ENCODE measurements at places on chromosomes 11 and 22. TPM values are rescaled to one million over a fixed set of nuclear protein-coding genes. Genes with fewer than 3 reads are reported as not detected.

GLYATL2 gene
- 3.4 TPM for total RNA-seq

PAX6 gene
- total RNA-seq = 34.4 TPM

MRPL48 gene
- 32.2 TPM for total RNA-seq

BEST1 gene
- 1.9 TPM for total RNA-seq

TMEM151A gene
- total RNA-seq = 9.7 TPM

LSP1 gene
- 0.63 TPM for total RNA-seq

RAG2 gene
- total RNA-seq = not detected

MAML2 gene
- total RNA-seq = 11.0 TPM

MOB2 gene
- total RNA-seq = 22.5 TPM

AASDHPPT gene
- 231 TPM for total RNA-seq

TTC36 gene
- total RNA-seq = 7.2 TPM

SLC5A4 gene
- 0.31 TPM for total RNA-seq

ARHGEF17 gene
- total RNA-seq = 46.6 TPM

HYLS1 gene
- total RNA-seq = 9.7 TPM

MAFF gene
- total RNA-seq = 3.4 TPM

OR56A3 gene
- not detected for total RNA-seq

BRMS1 gene
- 13.8 TPM for total RNA-seq

APOL4 gene
- total RNA-seq = 18.8 TPM

ADAMTS15 gene
- total RNA-seq = 1.6 TPM

ZNF215 gene
- total RNA-seq = 6.3 TPM

POTEH gene
- total RNA-seq = not detected

GAL3ST3 gene
- total RNA-seq = 17.2 TPM

CPT1B gene
- total RNA-seq = 18.2 TPM

XKR3 gene
- not detected for total RNA-seq

MN1 gene
- 64.2 TPM for total RNA-seq

SNX32 gene
- 20.7 TPM for total RNA-seq

PTPMT1 gene
- 24.7 TPM for total RNA-seq

OR51E2 gene
- not detected for total RNA-seq

ALDH3B2 gene
- total RNA-seq = not detected
